ENCODE measurements at places on chromosomes 1 and 21. TPM values are rescaled to one million over a fixed set of nuclear protein-coding genes. Genes with fewer than 3 reads are reported as not detected.

Gene COL8A2
- total RNA-seq: 1.3 TPM

Gene FBXO28
- total RNA-seq: 29.9 TPM

Gene CD52
- 26.2 TPM for total RNA-seq

Gene KRTAP21-2
- total RNA-seq: not detected

Gene ZMYND12
- not detected for total RNA-seq

Gene YBX1
- 642 TPM for total RNA-seq

Gene SLC5A9
- not detected for total RNA-seq

Gene NHLH2
- not detected for total RNA-seq

Gene MORN1
- total RNA-seq: 5.1 TPM

Gene C1orf185
- total RNA-seq: not detected

Gene TCHH
- 0.82 TPM for total RNA-seq

Gene HDAC1
- 28.6 TPM for total RNA-seq

Gene TSTD1
- total RNA-seq: 65.4 TPM

Gene RNF186
- not detected for total RNA-seq

Gene OR10R2
- not detected for total RNA-seq

Gene KLHDC7A
- not detected for total RNA-seq

Gene LCK
- total RNA-seq: 0.65 TPM

Gene ADGRL4
- total RNA-seq: 122 TPM

Gene SLC1A7
- total RNA-seq: not detected

Gene REN
- not detected for total RNA-seq

Gene C1orf159
- 7.5 TPM for total RNA-seq

Gene ANKRD34A
- not detected for total RNA-seq

Gene ZNF648
- not detected for total RNA-seq

Gene EIF2D
- total RNA-seq: 44.3 TPM

Gene FCN3
- 32.3 TPM for total RNA-seq

Gene RHEX
- 5.1 TPM for total RNA-seq

Gene CRNN
- total RNA-seq: not detected

Gene ZBTB7B
- 23.5 TPM for total RNA-seq

Gene ALDH9A1
- 165 TPM for total RNA-seq

Gene INSRR
- total RNA-seq: not detected

Gene INPP5B
- 22.9 TPM for total RNA-seq

Gene CREB3L4
- total RNA-seq: 7.5 TPM

Gene SUCO
- total RNA-seq: 35.9 TPM

Gene PRR9
- total RNA-seq: not detected

Gene ROR1
- 7.7 TPM for total RNA-seq

Gene LCE2C
- total RNA-seq: not detected

Gene PRAMEF11
- total RNA-seq: not detected

Gene KIAA0040
- 62.8 TPM for total RNA-seq

Gene CYP4X1
- total RNA-seq: 46.5 TPM

Gene MLLT11
- 0.19 TPM for total RNA-seq

Gene FCGR3B
- total RNA-seq: 0.66 TPM

Gene ANKRD45
- not detected for total RNA-seq

Gene FAM3B
- not detected for total RNA-seq

Gene UTS2
- not detected for total RNA-seq

Gene LENEP
- total RNA-seq: not detected

Gene CD164L2
- not detected for total RNA-seq

Gene SCAF4
- total RNA-seq: 18.5 TPM

Gene SPRR3
- not detected for total RNA-seq

Gene BARHL2
- total RNA-seq: not detected

Gene POU3F1
- total RNA-seq: not detected
